Putamen (tissue), 1 donor: ENCODE measurements at places on chromosomes 2 and 18.
A peak's percentile ranks its signal among the peaks of the same experiment; 100 is the strongest.

GRCh38 chr2:19932928-19933327, 31.1 kb upstream of the TTC32 start:
- DNase-seq, result no peak

DNA sequence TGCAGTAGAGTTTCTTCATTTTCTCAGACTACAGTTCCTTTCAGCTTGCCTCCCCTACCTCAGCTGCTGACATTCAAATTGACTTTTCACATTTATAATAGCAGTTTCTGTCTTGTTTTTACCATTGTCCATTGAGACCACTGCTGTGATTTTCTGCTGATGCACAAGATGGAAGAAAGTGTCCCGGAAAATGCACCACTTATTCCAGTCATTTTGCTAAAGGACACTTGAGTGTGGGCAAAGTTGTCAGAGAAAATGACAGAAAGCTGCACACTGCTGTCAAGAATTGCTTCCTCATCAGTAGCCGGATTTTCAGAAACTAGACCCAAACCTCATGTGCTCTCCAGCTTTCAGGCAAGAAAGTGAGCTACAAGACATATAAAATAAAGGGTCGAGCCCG, 546.2 kb upstream of the SETBP1 start:
- DNase-seq, result no peak

GRCh38 chr18:80108739-80109675, at the start of gene ADNP2:
Gene ADNP2, plus strand, starts transcription at chr18:80109262. Its CDS starts 8,281 bp downstream, at chr18:80117543.
- peak; percentile 90 for DNase-seq

GRCh38 chr2:7969756-7970515, 711.9 kb upstream of the ID2 start:
- no peak for DNase-seq

- no peak for DNase-seq
Observed at GRCh38 chr2:96874198-96874831, 4.4 kb upstream of the SEMA4C start.
